Activated CD4-positive, alpha-beta T cell treated with anti-CD3 and anti-CD28 coated beads, Interleukin-2, amount 10 ng/mL, durations not matched to agents 7 days and 5 days (primary cell): ENCODE measurements at places on chromosomes 6 and 20. TPM values are rescaled to one million over a fixed set of nuclear protein-coding genes. Genes with fewer than 3 reads are reported as not detected.

GRCh38 chr6:14091339-14091978 is 26.1 kb upstream of the CD83 start:
- no peak for DNase-seq

- DNase-seq: no peak
These were observed 86.9 kb upstream of the VSTM2L start for GRCh38 chr20:37816003-37816402.

Gene HS3ST5
- total RNA-seq: not detected

Gene CLPSL1
- not detected for total RNA-seq
